Activated CD8-positive, alpha-beta memory T cell treated with anti-CD3 and anti-CD28 coated beads for 36 hours (primary cell): ENCODE measurements at places on chromosomes 16 and 17. TPM values are rescaled to one million over a fixed set of nuclear protein-coding genes. Genes with fewer than 3 reads are reported as not detected.

Gene IL17C
- total RNA-seq = not detected

Gene HS3ST4
- not detected for total RNA-seq

Gene ST6GALNAC1
- total RNA-seq = not detected

Gene MPO
- total RNA-seq = not detected

Gene ATP2A1
- total RNA-seq = 1.2 TPM

Gene NPIPB6
- 1.1 TPM for total RNA-seq
